ENCODE measurements at places on chromosomes 7 and 10.

GRCh38 chr7:151069841-151070573 lies 10.6 kb downstream of the FASTK start:
- DNase-seq, result no peak

DNA sequence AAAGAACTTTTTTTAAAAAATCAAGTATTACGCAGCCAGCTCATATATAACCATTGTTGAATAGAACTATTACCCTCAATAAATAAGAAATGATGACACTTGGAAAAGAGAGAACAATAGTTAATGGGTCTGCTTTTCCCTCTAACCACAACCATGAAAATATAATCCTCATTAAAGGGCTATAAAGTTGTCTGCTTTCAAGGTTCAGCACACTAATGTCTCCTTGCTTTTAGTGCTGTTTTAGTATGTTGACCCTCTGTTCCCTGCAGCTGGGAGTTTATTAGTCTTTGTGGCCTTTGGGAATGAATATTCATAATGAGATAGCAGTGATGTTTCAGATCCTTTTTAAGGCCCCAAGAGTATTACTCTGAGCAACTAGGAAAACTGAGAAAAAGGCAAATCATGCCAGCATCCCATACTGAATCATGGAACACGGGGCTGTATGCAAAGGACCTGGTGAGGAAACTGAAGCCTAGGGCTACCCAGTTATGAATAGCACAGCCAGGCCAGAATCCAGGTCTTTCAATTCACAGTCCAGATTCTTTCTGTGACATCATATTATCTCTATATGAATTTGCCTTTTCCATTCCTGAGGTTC lies 332.0 kb upstream of the LRGUK start:
- DNase-seq, result peak; percentile 19

DNA sequence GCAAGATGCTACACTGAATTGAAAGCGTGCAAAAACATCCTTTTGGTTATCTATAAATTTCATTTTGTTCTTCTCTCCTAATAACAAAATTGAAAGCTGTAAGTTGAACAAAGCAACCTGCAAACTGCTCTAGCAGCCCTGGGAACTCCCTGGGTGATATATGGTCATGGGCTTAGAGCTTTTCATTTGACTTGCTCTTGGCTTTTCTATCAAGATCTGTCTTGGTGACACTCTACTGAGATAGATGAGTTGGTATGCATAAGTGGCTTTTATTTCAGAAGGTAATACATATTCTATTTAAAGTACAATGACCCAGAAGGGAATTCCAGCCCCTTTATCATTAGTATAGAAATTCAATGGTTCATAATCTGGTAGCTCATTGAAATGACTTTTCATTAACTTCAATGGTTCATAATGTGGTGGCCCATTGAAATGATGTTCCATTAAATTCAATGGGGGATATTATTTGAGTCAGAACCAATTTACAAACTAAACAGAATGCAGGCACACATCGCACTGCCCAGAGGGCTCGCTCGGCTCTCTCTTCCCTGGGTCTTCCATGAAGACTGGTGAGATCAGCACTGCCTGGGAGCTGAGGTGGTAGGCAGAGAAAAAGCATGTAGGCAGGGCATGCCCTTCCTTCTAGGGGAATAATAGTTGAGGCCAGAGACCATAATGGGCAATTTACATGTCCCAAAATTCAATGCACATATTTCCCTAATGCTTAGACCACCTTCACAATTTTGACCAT lies 10.1 kb upstream of the KCNMA1 start:
- no peak for DNase-seq

DNA sequence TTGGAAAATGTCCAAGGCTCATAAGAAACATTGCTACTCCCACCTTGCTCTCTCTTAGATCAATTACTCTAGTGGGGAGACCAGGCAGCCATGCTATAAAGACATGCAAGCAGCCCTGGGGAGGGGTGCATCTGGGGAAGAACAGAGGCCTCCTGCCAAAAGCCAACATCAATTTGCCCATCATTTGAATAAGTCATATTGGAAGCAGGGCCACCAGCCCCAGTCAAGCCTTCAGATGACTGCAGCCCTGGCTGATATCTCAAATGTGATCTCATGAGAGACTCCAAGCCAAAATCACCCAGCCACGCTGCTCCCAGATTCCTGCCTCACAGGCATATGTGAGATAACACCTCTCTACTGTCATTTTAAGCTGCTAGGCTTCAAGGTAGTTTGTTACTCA lies 157.5 kb upstream of the PDE1C start:
- no peak for DNase-seq

- DNase-seq, result no peak
Observed at GRCh38 chr7:102111061-102112041, 175.3 kb upstream of the SH2B2 start.

GRCh38 chr7:106520962-106521514 lies 139.9 kb downstream of the CCDC71L start:
- DNase-seq, result no peak

- no peak for DNase-seq
Observed at GRCh38 chr10:22346096-22346661, 883 bp downstream of the SPAG6 start.

DNA sequence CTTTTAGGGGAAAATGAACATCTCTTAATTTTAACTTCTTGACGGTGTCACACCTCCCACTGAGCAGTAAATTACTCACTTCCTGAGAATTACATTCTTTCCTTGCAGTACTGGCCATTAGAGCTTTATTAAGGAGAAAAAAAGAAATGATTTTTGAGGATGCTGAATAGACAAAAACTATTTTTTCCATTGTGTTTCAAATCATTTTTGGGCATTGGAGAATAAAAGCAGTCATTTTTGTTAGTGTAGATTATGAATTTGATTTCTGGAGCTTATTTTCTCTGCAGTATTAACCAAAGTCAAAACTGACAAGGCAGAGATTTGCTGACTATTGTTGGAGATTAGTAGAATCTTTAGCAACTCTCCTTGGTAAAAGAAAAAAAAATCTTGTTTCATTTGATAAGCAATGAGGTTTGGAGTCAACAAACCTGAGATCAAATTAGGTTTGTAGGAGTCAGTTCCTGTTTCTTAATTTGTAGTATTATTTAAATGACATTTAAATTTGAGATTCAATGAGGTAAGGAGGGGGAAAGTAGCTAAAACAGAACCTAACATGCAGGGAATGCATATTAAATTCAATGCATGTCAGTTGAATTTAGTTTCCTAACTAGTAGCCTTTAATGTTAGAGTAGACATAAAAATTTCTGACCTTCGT lies 70.6 kb downstream of the AP3M1 start:
- no peak for DNase-seq

DNA sequence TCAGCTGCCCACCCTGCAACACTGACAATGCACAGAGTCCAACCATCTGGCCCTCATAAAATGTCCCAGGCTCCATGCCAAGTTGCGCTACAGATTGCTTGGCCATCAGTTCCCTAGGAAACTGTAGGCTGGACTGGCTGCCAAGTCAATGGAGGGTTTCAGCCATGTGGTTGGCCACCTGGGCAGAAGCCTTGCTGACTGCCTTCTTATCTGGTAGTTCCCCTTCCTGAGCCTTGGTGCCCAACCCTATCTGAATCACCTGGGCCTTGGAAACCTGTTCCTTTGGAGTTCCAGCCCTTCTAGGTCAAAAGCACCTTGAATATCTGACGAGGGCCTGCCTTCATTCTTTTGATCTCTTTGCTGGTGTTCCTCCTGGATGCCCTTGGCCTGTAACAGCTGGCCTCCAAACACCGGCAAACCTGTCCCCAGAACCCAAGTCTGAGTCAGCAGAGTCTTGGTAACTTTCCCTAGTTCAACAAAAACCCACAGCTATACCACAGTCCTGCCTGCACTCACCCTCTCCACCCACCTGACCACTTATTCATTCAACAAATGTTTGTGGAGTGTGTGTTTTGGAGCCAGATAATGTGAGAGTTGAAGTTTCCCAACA lies 37.4 kb upstream of the KDM7A start:
- peak; percentile 41 for DNase-seq

DNA sequence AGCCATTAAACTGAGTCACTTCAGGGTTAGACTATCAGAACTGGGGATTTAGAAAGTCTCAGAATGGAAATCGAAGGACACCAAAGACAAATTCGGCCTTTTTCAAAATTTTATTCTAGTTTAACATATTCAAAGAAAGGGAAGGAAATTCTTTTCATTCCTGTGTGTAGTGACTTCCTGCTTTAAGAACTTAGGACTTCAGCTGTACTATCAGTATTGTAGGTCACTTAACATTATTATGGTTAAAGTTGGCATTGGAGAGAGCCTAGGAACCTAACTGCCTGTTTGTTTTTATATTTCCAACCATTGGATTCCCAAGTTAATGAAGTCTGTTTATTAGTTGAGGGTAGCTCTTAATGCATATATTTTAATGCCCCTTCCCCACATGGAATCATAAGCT lies 63.7 kb downstream of the PTEN start:
- DNase-seq, result no peak

DNA sequence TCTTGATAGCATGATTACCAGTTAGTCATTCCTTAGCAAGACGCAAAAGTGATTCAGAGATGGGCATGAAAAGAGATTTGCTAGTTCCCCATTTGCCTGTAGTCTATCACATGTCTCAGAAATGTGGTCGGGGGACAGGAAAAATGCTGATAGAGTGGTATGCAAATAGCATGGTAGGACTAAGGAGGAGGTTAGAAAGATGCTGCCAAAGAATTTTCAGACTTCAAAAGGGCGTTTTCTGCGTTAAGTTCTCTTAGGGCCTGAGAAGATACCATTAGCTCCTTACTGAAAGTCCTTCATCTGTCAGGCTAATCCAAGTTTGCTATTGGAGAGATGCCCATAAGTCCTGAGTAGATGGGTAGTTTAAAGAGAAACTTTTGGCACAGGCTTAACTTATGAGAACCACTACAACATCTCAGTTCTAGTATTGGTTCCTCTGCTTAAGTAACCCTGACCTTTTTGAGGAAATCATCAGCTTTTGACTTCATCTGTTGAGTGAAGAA lies 2.7 kb downstream of the CALD1 start:
- DNase-seq, result no peak

- DNase-seq, result no peak
Observed at GRCh38 chr10:26806557-26806956, 54.2 kb downstream of the ABI1 start.

GRCh38 chr10:96639899-96640298 lies 53.1 kb upstream of the TM9SF3 start:
- DNase-seq, result no peak

- no peak for DNase-seq
Observed at GRCh38 chr7:117251687-117252086, 71.2 kb downstream of the WNT2 start.

- no peak for DNase-seq
Observed at GRCh38 chr7:36683111-36683510, 41.2 kb downstream of the AOAH start.

DNA sequence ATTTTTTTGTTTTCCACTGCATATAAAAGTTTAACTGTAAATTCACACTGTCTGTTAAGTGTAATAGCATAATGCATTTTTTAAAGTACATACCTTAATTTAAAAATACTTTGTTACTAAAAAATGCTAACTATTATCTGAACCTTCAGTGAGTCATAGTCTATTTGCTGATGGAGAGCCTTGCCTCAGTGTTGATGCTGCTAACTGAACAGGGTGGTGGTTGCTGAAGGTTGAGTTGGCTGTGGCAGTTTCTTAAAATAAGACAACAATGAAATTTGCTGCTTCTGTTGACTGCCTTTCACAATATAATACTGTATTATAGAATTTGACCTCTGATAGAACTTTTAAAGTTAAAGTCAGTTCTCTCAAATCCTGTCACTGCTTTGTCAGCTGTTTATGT lies 72.3 kb upstream of the GATAD1 start:
- DNase-seq, result no peak

DNA sequence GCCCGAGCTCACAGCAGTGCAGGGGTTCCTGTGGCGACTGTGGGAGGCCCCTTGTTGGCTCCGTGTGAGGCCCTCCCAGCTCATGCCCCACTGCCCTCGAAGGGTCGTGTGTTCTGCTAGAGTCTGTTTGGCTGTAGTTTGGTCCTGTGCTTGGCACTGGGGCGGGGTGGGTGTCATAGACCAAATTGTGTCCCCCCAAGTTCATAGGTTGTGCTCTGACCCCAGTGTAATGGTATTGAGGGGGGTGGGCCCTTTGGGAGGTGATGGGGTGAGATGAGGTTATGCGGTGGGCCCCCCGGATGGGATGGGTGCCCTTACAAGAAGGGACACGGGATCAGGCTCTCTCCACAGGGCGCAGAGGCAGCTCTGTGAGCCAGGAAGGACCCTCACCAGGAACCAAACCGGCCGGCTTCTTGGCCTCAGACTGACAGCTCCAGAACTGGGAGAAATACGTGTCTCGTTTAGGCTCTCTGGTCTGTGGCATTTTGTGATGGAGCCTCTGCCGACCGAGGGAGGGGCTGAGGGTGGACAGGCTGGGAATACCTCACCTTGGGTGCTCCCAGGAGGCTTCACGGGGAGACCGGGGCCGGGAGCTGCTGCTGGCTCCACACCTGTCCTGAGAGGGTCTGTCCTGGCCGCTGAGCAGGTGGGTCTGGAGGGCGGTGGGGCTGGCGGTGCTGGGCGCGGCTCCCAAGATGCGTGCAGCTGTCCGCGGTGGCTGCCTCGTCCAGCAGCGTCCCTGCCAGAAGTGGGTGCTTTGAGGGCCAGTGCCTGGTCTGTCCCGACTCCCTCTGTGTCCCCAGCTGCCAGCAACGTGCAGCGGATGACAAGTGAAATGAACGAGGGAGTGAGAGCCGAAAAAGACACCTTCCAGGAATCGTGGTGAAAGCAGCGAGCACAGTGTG lies 89.4 kb downstream of the INPP5A start:
- DNase-seq, result no peak

- DNase-seq, result no peak
Observed at GRCh38 chr10:96236090-96236478, 35.3 kb downstream of the BLNK start.

GRCh38 chr10:94138391-94138790 lies 144.7 kb downstream of the PLCE1 start:
- no peak for DNase-seq

- peak; percentile 98 for DNase-seq
Observed at GRCh38 chr7:23181684-23182553, at the start of gene NUP42. TSS of gene NUP42 (plus strand) at chr7:23182048. CDS start at chr7:23182086, 38 bp downstream.

DNA sequence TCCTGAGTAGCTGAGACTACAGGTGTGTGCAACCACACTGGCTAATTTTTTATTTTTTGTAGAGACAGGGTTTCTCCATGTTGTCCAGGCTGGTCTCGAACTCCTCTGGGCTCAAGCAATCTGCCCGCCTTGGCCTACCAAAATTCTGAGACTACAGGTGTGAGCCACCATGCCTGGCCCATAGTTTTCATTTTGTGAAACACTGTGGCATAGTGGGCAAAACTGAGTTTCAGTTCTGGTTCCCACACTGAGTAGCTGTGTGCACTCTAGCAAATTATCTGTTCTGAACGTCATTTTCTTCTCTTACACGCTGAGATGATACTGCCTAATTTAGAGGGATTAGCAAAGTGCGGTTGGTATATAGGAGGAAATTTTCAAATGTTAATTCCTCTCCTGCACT lies 13.5 kb downstream of the ATP5MK start:
- no peak for DNase-seq

- no peak for DNase-seq
Observed at GRCh38 chr7:5500056-5500776, 76.6 kb upstream of the TNRC18 start.

DNA sequence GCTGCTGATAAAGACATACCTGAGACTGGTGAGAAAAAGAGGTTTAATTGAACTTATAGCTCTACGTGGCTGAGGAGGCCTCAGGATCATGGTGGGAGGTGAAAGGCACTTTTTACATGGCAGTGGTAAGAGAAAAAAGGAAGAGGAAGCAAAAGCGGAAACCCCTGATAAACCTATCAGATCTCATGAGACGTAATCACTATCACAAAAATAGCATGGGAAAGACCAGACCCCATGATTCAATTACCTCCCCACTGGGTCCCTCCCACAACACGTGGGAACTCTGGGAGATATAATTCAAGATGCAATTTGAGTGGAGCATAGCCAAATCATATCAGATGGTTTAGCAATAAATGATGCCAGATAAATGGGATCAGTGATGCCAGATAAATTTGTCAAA lies 892.0 kb upstream of the CELF2 start:
- DNase-seq, result no peak

Data from NCI-H774 (cell line).